Pancreas (tissue), 10 donors: ENCODE measurements at places on chromosomes 13 and 19. TPM values are rescaled to one million over a fixed set of nuclear protein-coding genes. Genes with fewer than 3 reads are reported as not detected.

DNA sequence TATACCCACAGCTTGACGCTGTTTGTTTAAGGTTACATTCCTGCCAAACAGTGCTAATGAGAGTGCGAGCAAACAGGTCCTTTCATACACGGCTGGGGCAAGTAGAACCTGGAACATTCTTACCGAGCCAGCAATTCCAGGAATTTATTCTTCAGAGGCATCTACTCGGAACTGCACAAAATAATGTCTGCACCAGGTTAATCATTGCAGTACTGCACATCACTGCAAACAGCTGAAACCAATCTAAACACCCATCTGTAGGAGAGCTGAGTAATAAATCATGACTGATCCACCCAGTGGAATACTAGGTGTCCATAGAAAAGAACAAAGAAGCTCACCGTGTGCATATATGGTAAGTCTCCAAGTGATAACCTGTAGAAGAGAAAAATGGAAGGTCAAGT is 1.2 kb upstream of the ZNF579 start:
- peak overlapping the region; percentile 82 for H3K27ac ChIP-seq
- no peaks in the 10 kb centered on the region for H3K27me3 ChIP-seq
- H3K4me1 ChIP-seq = peaks cover 16% of the 10 kb centered on the region
- H3K36me3 ChIP-seq = no peaks in the 10 kb centered on the region

GRCh38 chr13:56789527-56789926 is 351.2 kb upstream of the PRR20A start:
- no peak for DNase-seq
- no peaks in the 10 kb centered on the region for H3K27me3 ChIP-seq

- DNase-seq = no peak
- no peaks in the 10 kb centered on the region for H3K36me3 ChIP-seq
- H3K27ac ChIP-seq = no peak overlapping the region
- no peak overlapping the region for H3K4me3 ChIP-seq
- H3K4me1 ChIP-seq = no peaks in the 10 kb centered on the region
These were observed 10.1 kb downstream of the PRR36 start for GRCh38 chr19:7863971-7864689.

DNA sequence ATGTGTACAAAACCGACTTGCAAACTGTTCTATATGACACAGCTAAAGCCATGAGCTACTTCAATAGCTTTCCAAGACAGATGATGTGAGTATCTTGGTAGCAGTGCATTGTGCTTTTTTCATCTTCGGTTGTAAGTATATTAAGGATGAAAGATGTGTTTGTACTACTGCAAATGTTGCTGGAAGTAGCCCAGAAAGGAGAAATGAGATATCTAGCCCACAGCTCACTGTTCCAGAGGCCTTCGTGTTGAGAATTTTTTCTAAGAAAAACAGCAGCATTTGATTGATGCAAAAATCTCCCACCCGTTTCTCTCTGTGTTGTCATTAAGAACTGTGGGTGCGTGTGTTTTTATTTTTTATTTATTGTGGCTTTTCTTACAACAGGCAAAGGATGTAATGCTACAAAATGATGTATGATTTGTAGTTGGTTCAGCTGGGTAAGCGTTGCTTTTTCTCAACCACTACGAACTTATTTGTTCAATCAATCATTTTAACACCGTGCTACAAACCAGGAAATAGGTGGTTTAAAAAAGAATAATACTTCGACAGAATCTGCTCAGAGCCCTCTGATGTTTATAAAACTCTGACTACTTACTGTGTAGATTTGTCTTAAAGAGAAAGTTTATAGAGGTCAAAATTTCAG is 41.6 kb upstream of the RFC3 start:
- no peaks in the 10 kb centered on the region for H3K27me3 ChIP-seq
- DNase-seq = no peak
- H3K4me3 ChIP-seq = peak overlapping the region; percentile 2
- H3K27ac ChIP-seq = peak overlapping the region; percentile 26
- no peaks in the 10 kb centered on the region for H3K36me3 ChIP-seq

The SELENOW gene
- 291 TPM for polyA plus RNA-seq

The ZNF568 gene
- 3.6 TPM for polyA plus RNA-seq
